Cardiac fibroblast (primary cell): ENCODE measurements at places on chromosomes 12 and 14.
A peak's percentile ranks its signal among the peaks of the same experiment; 100 is the strongest.

- no peak for DNase-seq
Observed at GRCh38 chr14:69647213-69647612, 35.8 kb downstream of the SUSD6 start.

DNA sequence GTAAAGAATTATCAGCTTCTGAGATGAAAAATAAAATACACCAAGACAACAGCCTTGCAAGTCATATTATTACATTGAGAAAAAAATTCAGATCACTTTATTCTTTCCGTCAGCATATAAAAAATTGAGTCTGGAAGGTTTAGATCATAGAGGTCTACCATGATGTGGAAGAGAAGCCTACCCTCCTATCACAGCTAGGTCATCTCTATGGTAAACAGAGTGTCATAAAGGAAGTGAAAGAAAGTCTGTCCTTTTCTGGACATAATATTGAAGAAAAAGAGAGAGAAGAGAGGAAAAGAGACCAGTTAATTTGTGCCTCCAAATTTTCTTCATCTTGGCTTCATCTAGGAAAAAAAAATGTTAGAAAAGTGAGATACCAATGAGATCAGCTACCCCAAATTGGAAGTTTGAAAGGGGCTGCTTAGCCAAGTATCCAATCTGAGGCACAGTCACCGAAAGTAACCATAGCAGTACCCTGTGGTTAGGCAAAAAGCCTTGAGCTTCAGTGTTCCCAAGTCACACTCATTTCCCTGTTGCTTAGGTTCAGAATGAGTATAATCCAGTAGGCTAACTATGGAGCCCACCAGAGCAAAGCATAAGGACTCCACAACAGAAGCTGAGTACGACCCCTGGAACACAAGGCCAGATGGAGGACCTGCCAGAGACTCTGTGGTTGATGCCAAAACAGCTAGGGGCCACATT is 38.1 kb downstream of the DUSP6 start:
- DNase-seq, result no peak

DNA sequence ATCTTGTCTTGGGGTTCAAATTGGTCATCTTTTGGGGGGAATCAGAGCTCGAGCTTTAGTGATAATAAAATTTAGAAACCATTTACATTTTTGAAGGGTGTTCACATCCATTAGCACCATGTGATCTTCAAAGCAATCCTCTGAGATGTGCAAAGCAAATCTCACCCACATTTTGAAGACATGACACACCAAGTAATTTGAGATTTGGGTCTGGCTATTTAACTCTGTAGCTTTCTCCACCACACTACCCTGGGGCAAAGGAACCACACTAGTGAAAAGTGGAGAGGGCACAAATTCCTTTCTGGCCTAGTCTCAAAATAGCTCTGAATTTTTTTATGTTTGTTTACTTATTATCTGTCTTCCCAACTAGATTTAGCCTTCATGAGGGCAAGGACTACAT is 46.6 kb upstream of the TMEM233 start:
- DNase-seq, result no peak

DNA sequence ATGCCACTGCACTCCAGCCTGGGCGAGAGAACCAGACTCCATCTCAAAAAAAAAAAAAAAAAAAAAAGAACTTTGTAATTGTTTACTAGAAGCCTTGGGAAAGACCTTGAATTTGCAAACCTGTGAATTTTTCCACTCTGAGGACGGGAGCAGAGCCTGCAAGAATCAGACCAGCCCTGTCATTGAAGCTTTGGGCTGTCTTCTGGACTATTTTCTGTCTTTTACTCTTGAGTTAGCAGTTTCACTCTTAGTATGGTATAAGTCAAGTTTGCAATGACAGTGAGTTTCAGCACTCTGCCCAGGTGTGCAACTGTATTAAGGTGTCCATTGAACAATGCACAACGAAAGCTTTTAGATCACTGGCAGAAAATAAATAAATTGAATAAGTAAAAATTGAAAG is 81.4 kb upstream of the KRAS start:
- DNase-seq, result no peak

- peak; percentile 36 for DNase-seq
Observed at GRCh38 chr14:21041676-21042433, at the start of gene RNASE7. Gene RNASE7, plus strand, starts transcription at chr14:21042362. Its CDS starts 631 bp downstream, at chr14:21042993.

GRCh38 chr14:105011312-105011990 is 9.4 kb downstream of the CDCA4 start:
- DNase-seq, result no peak

GRCh38 chr12:988646-989045 is 2.4 kb upstream of the ERC1 start:
- no peak for DNase-seq

GRCh38 chr12:15855646-15856045 is 26.5 kb upstream of the STRAP start:
- peak; percentile 71 for DNase-seq

- peak; percentile 63 for DNase-seq
Observed at GRCh38 chr12:120283318-120283717, 8.4 kb downstream of the RNU4-2 start.

- DNase-seq, result no peak
Observed at GRCh38 chr12:132653567-132654290, 33.4 kb downstream of the POLE start.

- DNase-seq, result no peak
Observed at GRCh38 chr12:53230108-53230845, 1.7 kb downstream of the RARG start.

DNA sequence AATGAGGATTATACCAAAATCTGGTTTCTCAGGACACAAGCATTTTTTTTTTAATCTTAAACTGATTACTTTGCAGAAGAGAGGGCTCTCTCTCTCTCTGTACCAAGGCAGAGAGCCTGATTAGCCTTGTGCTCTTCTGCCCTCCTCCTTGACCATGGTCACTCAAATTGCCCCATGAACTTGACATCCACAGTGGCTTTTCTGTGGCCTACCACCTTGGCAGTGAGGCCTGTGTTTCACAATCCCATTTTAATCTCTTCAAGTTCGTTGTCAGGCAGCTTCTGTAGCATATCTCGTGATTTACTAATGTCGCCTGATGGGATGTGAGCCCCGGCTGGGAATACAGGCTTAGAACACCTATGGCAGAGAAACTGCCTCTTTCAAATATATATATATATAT is 30.7 kb upstream of the PWP1 start:
- DNase-seq, result no peak

- no peak for DNase-seq
Observed at GRCh38 chr12:18045446-18045992, 44.5 kb downstream of the RERGL start.

DNA sequence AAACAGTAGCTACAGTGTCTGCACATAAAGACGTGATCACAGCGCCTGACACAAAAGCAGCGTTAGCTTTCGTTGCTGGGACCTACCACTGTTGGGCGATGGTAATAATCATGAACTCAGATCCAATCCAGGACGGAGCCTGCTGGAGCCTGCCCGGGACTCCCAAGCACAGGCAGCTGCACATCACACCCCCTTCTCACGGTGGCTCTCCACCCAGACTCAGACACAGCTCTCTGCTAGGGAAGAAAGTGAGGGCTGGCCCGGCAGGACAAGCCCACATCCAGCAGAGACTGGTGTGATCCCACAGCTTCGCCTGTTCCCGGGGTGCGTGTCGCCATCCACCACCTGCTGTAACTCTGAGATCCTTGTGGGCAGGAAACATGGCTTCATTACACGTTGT is 49.9 kb upstream of the FOXN3 start:
- no peak for DNase-seq

- no peak for DNase-seq
Observed at GRCh38 chr12:9920451-9920850, 11.7 kb downstream of the CLEC2A start.

DNA sequence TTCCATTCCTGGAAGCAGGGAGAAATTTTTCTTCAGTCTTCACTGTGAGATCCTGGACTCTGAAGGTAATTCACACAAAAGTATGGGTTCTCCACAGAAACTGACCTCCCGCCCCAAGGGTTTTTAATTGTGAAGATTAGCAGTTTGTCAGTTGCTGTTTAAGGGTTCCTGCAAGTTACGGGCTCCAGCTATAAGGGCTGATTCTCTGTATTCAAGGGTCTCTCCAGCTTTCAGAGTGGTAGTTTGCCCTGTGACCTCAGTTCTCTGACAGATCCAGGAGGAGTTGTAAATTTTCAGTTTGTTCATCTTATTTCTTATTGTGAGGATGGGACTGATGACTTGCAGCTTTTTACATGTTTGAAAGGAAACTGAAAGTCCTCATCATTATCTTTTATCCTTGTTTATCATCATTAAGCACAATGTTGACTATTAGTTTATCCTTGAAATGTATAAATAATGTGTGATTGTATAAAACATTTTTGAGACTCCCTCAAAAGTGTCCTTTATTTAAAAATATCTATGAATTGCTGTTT is 110.9 kb downstream of the SCAF11 start:
- peak; percentile 3 for DNase-seq

- no peak for DNase-seq
Observed at GRCh38 chr14:72002731-72003130, 70.5 kb downstream of the RGS6 start.

GRCh38 chr14:55684956-55685584 is 105.1 kb downstream of the KTN1 start:
- DNase-seq, result no peak

DNA sequence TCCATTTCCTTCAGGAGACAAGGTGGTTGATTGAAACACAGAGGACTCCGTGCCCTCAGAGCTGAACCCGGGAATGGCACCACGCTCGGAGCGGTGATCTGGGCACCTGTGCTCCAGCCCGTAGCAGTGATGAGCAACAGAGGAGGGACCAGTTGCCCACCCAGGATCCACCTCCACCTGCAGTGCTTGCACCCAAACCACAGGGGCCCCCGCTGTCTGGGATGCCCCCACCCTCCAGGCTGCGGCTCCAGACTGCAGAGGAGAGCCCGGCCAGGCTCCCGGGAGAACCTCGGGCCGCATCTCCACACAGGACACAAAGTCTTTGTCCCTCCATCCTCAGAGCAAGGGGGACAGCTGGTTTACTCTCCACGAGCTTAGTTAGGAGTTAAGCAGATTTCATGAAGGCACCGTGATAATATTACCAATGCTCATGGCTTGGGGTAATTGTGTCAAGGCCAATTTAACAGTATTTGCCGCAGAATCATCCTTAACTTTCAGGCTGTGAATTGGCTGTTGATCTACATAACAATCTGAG is 100.6 kb downstream of the TNFAIP2 start:
- DNase-seq, result no peak
